ENCODE measurements at places on chromosomes 16 and 17.

DNA sequence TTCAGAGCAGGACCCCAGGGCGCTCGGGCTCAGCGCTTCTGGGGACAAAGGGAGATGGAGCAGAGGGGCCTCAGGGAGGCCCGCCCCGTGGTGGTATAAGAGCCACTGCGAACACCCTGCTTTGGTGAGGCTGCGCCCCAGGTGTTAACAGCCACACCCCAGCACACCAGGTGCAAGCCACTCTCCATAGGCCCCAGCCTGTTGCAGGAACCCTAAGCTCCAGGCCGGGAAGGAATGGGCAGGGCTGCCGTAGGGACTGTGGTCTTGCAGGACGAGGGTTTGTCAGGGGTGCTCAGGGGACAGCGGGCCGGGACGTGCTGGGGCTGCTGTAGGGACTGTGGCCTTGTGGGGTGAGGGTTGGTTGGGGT lies 17.0 kb upstream of the SSTR5 start:
- no peak for DNase-seq

DNA sequence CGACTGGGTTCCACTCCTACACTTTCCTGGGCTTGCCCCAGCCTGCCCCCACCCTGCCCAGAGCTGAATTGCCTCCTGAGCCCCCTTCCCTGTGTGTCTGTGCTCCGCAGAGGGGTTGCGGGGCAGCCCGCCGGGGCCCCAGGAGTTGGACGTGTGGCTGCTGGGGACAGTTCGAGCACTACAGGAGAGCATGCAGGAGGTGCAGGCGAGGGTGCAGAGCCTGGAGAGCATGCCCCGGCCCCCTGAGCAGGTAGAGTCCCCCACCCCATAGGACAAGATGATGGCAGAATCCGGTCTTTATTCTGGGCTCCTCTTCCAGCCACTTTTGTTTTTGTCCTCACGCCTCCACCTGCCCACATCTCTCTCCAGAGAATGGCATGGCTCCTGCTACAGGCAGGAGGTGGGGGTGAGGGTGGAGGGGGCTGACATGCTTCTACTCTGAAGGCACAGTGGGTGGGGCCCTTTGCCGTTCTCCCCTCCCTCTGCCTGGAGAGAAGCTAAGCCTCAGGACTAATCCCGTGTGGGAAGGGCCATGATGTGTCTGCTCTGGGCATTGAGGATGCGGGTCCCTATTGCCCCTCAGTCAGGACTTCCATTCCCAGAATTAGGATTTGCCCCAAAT lies 3.5 kb downstream of the ACBD4 start:
- no peak for DNase-seq

DNA sequence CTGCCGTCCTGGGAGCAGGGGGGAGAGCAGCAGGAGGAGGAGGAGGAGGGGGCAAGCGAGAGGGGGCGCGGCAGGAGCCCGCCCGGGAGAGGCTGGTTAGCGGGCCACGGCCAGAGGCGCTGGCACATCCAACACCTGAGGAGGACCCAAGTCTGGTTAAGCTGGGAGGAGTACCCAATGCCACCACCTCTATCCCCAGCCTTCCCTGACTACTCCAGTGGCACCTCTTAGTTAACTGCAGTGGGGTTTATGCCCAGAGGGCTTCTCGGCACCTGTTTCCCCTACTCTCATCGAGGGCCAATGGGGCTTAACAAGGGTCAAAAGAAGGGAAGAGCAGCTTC lies 5.6 kb downstream of the PHOSPHO1 start:
- no peak for DNase-seq

GRCh38 chr16:1225051-1225451 lies at the start of gene TPSG1:
Gene TPSG1 (minus strand): TSS chr16:1225268. CDS start chr16:1225252, 16 bp downstream.
- DNase-seq: no peak

GRCh38 chr17:79064026-79064425 lies 10.6 kb upstream of the ENGASE start:
- no peak for DNase-seq

Measured in adrenal gland (tissue), 19 donors.